Karpas-422 (cell line): ENCODE measurements at places on chromosomes 3 and 15. TPM values are rescaled to one million over a fixed set of nuclear protein-coding genes. Genes with fewer than 3 reads are reported as not detected.

GRCh38 chr3:66602237-66602636 lies 101.4 kb upstream of the LRIG1 start:
- no peak for DNase-seq

- DNase-seq = no peak
Measured at GRCh38 chr3:155745795-155746550, 1.1 kb upstream of the PLCH1 start.

- DNase-seq = no peak
Measured at GRCh38 chr3:6179761-6180160, 681.2 kb upstream of the GRM7 start.

GRCh38 chr3:64225695-64226499 lies 631 bp upstream of the PRICKLE2 start:
- DNase-seq = no peak

- DNase-seq = no peak
Measured at GRCh38 chr15:96330064-96330449, 443 bp upstream of the NR2F2 start.

GRCh38 chr3:15305359-15305844 lies 27.0 kb downstream of the SH3BP5 start:
- no peak for DNase-seq

LRRC31 gene
- total RNA-seq = not detected in 2 replicates

- DNase-seq = no peak
Measured at GRCh38 chr3:3443482-3443881, 264.0 kb upstream of the CRBN start.

ZNF501 gene
- total RNA-seq = 2.3 and 8.8 TPM in 2 replicates

DNA sequence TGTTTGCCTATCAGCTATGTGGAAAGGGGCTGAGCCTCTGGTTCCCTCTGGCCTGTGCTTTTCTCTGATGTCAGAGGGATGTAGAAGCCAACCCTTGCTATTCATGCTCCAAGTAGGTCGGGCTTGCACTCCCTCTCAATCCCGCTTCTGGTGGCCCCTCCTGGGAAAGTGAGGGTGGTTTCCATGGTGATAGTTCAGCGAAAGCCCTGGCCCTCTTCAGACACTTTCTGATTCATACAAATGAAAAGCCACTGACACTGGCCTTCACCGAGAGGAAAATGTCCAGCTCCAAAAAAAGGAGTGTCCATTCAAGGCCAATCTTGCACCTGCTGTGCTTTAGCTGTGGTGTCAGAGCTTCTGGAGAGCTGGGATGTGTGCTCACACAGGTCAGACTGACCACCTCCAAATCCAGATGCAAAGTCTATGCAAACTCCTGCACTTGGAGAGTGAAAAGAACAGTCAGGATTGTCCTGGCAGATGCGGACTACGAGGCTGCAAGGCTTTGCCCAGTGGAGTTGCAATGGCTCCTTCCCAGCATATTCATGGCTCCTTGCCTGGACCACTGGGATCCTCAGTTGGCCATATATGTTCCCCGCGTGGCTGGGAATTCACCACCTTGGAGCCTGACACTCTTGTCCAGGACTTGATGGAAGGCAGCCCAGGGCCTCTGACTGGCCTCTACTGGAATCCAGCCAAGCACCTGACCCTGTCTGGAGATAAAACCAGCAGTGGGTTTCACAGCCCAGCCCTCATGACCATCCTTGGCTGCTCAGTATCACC lies 96.6 kb downstream of the CEMIP start:
- no peak for DNase-seq

PPM1L gene
- total RNA-seq = 1.8 and 3.4 TPM in 2 replicates

PLAAT1 gene
- not detected in 2 replicates for total RNA-seq

DNA sequence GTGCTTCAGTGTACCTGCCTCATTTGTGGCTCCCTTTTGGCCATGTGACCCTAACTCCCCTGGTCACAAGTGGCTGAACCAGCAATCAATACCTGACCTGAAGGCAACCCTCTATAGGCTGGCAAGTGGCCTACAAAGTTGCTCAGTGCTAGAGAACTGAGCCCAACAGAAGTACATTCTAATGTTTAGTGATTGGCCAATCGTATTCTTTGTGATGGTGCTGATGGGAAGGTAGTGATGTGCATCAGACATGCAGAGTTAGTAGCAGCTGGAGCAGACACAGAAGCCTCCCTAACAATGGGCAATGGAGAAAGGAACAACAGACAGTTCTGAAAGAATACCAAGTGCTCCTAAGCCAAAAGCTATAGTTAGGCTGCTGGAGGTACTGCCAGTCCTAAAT lies 10.4 kb upstream of the ATOSA start:
- DNase-seq = no peak

DZIP1L gene
- not detected in 2 replicates for total RNA-seq

DNA sequence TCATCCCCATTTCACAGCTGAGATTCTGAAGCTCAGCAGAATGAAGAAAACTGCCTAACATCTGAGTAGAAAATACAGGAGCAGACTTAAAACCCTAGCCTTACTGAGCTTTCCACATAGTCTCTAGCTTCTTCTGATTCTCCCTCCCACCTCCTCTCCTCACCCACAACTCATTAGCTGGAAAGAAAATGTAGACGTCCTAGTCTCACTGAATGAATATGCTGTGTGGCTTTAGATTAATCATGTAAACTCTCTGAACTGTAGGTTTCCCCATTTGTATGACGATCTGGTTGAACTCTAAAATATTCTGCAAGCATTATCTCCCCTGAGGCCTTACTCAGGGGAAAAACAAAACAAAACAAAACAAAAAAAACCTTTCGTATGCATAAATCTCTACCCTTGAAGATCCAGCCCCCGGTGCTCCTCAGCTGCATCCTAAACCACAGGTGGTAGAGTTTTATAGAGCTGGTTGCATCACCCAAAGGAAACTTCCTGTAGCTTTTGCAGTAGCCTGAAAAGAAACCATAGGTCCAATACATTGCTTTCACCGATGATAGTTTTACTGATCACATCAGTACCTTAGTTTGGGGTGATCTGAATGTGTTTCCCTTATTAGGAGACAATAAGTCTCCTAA lies 40.6 kb downstream of the FOXB1 start:
- no peak for DNase-seq

- DNase-seq = no peak
Measured at GRCh38 chr3:142210144-142210543, 15.2 kb downstream of the GK5 start.

SPSB4 gene
- not detected in 2 replicates for total RNA-seq

GOLGA6L10 gene
- total RNA-seq = 0.18 and 2.0 TPM in 2 replicates

GRCh38 chr3:153158189-153158588 lies 3.8 kb upstream of the RAP2B start:
- DNase-seq = no peak

- no peak for DNase-seq
Measured at GRCh38 chr15:64521726-64522164, 61.4 kb downstream of the ZNF609 start.

GRCh38 chr3:161914703-161915417 lies 418.3 kb downstream of the OTOL1 start:
- no peak for DNase-seq

- no peak for DNase-seq
Measured at GRCh38 chr3:55675478-55675877, 188.4 kb upstream of the WNT5A start.

HGD gene
- not detected in 2 replicates for total RNA-seq

CCDC33 gene
- not detected in 2 replicates for total RNA-seq

DNA sequence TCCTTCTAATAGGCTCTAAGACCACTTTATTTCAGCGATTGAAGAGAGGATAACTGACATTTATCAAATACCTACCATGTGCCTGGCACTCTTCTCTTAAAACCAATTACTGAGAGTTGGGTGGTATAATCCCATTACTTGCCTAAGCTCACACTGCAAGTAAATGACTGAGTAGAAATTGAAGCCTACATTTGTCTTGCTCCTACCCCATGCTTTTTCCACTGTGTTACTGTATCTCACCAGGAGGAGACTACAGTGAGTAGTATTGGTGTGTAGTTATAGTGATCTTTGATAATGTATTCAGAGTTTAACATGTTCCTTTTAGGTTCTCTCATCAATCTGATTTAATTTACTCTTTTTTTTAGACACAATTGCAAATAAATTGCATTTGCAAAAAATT lies 20.7 kb downstream of the EIF2A start:
- no peak for DNase-seq
